Nucleus accumbens (tissue), 56 donors: ENCODE measurements at places on chromosomes 7 and 10.

GRCh38 chr7:153193144-153193595 is 433.6 kb downstream of the ACTR3B start:
- peak; percentile 4 for DNase-seq

DNA sequence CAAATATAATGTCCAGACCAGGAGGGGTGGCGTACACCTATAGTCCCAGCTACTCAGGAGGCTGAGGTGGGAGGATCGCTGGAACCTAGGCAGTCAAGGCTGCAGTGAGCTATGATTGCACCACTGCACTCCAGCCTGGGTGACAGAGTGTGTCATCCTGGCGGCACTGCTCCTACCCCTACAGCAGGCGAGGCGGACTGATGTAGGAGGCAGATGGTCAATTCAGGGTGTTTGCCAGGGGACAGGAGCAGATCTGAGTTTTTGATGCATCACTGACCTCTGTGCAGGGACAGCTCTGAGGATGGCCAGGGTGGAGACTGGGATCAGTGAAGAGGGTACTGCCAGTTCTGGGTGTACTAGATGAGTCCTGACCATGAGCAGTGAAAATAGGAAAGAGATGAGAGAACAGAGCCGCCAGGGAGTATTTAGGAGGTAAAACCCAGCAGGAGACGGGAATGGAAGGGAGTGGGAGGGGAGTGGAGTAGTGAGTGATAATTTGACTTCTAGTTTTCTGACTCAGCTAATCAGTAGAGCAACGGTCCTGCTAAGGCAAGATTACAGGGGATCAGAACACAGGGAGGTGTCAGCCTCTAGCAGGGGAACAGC is 75.3 kb downstream of the HIP1 start:
- DNase-seq = no peak

DNA sequence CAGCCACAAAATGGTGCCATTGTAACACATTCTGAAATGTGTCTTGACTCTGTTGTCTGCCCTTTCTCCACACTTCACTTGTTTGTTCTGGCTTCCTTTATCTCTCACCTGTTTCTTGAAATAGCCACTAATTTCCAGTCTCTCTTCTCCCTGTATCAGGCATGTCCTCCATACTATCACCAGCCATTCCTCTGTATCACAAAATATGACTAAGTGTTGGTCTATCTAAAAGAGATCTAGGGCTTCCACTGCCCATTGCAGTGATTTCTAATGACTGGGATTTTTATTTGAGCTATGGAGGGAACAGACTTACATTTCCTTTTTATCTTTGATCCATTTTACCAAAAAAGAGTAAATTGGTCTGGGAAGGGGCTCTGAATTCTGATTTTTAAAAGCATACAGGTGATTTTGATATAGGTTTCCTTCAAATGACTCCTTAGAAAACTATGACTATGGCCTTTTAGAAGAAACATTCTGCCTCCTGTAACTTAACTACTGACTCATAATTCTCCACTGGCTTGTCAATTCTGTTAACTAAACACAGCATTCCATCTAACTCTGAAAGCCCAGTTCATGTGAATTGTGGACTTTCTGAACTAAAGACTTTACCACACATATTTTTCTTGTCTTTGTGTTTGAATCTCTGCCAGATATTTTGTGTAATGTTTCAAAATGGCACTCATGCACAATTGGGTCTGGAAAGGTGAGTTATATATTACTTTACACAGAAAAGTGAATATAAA is 1121.4 kb downstream of the XPNPEP1 start:
- DNase-seq = no peak

DNA sequence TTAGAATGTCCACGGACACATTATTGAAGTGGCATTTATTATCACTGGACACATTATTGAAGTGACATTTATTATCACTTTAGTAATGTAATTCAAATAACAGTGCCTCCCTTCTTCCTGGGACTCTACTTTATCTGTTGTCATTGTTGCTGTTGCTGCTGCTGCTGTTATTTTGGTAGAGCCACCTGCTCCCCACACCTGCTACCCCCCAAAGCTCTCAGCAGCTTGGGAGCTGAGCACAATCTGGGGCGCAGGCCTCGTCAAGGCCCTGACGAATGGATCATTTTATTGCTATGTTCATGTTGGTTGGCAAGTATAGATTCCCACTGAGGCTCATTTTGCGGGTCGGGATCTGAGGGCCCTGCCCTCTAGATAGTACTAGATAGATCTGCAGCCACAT is 24.8 kb downstream of the FIGNL1 start:
- DNase-seq = no peak

GRCh38 chr10:59432207-59432900 is 70.0 kb upstream of the FAM13C start:
- DNase-seq = no peak

- DNase-seq = no peak
Observed at GRCh38 chr7:124785994-124786393, 20.4 kb upstream of the GPR37 start.

DNA sequence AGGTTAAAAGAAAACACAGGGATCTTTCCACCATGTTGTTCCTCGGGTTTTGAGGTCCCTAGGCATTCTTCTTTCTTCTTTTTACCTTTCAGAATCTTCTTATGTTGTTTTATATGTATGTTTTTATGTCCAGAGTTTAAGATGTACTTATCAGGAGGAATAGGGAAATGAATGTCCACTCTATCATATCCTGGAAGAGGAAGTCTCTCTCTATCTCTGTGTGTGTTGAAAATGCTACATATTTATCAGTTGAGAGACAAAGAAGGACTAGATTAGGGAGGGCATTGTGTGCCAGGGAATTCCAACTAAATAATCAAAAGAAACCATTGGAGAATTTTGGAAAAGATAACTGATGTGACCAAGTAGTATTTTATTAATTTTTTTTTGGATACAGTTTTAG is 200.5 kb upstream of the POT1 start:
- DNase-seq = no peak

DNA sequence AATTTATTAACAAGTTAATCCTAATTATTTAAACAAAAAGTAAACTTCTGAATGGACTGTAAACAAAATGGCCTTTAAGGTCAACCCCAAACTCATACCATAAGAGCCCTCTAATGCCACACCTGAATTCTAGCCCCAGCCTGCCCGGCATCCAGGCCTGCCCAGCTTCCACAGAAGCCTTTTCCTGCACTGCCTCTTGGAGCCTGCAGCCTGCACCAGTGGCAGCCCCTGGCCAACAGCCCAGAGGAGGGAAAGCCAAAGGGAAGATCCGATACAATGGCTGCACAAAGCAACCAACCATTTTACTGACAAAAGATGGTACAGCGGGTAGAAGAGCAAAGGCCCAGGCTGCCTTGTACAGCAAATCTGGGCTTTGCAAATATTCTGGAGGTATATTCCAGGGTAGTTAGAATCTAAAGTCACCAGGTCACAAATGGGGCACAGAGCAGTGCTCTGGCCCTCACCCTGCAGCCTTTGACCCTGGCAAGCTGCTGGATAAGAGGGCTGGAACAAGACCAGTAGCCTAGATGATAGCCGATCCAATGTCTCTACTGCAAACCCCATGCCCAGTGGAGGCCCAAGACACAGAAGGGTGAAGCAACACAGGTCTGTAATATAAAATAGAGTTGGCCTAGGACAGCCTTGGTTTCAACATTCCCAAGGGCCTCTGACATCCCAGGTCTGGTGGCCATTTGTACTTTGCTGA is 12.5 kb upstream of the CH25H start:
- DNase-seq = peak; percentile 64

DNA sequence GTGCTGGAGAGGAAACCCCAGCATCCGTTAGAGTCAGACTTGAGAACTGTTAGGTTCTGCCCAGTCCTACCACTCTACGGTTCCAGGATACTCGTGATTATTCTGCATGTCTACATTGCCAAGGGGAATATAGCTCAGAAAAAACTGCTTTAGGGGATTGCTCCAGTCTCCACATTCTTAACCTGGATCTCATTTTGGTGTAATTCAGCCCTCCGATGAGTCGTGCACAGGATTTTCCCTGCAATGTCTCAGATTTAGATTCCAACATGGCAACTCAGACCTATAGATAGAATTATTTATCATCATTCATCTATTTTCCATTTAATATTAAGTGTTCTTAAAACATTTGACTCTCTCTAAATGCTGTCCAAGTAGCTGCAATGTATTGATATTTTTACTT is 121.1 kb upstream of the ZEB1 start:
- no peak for DNase-seq

GRCh38 chr7:48741545-48741944 is 182.8 kb upstream of the CDC14C start:
- DNase-seq = no peak

GRCh38 chr7:43942997-43943396 is 16.8 kb downstream of the UBE2D4 start:
- no peak for DNase-seq

DNA sequence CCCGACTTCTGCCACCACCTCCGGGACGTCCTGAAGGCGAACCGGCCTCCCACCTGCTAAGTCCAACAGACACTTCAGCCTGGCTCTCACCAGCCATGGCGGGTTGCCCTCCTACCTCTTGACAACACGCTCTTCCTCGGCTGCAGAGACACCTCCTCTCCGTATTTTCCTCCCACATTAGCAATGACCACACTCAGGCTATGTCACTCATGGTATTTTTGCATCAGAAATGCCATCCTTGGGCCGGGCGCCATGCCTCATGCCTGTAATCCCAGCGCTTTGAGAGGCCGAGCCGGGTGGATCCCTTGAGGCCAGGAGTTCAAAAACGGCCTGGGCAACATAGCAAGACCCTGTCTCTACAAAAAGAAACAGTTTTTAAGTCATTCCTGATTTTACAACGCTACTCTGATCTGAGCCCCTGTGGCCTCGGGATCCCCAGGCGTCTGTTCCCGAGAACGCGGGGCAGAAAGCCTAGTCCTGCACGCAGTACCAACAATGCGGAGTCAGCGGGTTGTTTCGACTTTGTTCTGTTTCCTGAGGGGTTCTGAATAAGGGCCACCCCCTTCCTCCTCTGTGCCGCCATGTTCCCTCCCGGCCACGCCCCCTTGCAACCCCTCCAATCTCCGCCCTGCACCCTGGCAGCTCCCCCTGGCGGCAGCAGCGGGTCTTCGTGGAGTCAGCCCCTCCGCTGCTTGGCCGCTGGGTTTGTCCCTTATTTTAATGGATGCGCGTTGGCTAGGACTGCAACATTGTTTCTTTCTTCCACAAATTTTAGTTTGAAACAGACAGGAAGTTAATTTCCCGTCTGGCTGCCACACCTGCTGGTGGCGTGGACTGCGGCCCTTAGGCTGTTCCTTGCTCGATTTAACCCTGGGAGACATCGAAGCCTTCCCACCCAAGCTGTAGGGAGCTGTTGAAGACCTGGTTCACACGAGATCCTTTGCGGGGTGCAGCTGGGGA is 9.7 kb upstream of the ZFAND2A start:
- DNase-seq = peak; percentile 35

GRCh38 chr10:126387041-126387921 is 996 bp downstream of the ADAM12 start:
- DNase-seq = peak; percentile 68

GRCh38 chr10:3570131-3570729 is 214.8 kb downstream of the KLF6 start:
- DNase-seq = no peak

GRCh38 chr10:102184606-102185005 is 32.4 kb downstream of the NOLC1 start:
- no peak for DNase-seq

GRCh38 chr10:86370006-86370585 is 3.5 kb upstream of the GRID1 start:
- no peak for DNase-seq

- no peak for DNase-seq
Observed at GRCh38 chr10:17453373-17454091, 863 bp downstream of the ST8SIA6 start.
